Right ventricle myocardium inferior (tissue), 1 donor: ENCODE measurements at places on chromosomes 12 and 14. TPM values are rescaled to one million over a fixed set of nuclear protein-coding genes. Genes with fewer than 3 reads are reported as not detected.

The ETFBKMT gene
- total RNA-seq, result 6.4 TPM

DNA sequence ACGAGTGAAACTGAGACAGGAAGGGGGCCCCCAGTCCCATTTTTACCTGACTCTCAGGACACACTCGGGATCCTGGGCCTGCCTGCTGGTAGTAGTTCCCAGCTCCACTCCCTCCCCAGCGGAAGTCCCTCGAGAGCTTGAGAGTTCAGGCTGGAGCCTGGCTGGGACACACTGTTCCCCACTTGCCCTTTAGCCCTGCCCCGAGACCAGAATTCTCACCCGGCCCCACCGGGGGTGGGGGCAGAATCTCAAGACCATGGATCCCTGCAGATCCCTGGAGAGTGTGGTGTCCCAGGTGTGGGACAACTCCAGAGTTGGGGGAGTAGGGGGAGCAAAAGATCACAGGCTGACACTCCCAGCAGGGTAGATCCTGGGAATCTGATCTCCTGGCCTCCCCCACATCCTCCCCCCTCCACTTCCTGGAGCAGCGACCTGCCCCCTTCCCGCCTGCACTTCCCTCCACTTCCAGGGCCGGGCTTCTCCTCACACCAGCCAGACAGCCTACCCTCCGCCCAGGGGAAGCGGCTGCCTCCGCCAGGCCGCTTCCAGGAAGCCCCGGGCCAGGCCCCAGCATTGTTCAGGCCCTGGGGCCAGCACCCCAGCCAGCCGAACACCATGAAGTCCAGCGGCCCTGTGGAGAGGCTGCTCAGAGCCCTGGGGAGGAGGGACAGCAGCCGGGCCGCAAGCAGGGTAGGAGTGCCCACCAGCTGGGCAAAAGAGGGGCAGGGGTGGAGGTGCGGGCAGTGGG, at the start of gene TNS2:
Gene TNS2, plus strand, starts transcription at position 495 of the 748 bp plus-strand sequence. Its CDS starts 121 bp downstream, at position 616.
- DNase-seq, result peak; percentile 90

DNA sequence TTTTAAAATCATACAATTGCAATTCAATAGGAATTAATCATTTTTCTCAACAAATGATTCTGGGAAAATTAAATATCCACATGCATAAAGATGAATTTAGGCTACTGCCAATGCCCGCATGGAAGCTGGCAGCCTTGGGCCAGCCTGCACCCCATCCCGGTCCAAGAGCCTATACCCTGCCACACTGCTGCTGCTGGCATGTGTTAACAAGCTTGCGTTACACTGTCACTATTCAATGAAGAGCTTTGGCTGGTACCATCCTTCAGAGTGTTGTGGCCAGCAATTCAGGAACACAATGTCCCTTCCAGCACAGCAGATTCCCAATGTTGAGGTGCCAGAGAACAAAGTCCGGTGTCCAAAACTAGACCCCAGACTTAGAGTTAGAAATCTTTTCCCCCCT, 13.6 kb upstream of the TAS2R14 start:
- DNase-seq, result peak; percentile 56

- no peak for DNase-seq
Measured at GRCh38 chr14:64196814-64197411, 97.3 kb downstream of the ESR2 start.

DNA sequence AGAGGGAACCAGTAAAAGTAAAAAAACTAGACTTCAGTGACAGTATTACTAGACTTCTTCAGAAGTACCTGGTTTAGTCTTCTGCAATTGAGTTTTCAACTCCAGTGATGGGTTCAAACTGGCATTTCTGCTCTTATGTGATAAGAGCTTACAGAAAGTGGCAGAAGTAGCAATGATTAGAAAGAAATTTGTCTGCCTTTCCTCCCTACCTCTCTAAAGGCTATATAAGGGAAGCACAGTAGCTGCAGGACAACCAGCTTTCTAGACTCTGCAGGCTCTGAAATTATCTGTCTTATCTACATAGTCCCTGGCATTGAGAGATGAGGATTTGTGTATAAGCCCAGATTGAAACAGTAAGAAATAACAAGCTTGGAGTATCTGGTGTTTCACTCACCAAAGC, 107.5 kb downstream of the DAAM1 start:
- DNase-seq, result no peak

GRCh38 chr14:100898465-100898864, 5.1 kb downstream of the RTL1 start:
- no peak for DNase-seq

GRCh38 chr12:94469522-94469921, 9.9 kb upstream of the CEP83 start:
- DNase-seq, result no peak

The DPPA3 gene
- total RNA-seq, result not detected

GRCh38 chr12:86241600-86241999, 14.6 kb downstream of the MGAT4C start:
- DNase-seq, result no peak

The SYT1 gene
- total RNA-seq, result 0.24 TPM

DNA sequence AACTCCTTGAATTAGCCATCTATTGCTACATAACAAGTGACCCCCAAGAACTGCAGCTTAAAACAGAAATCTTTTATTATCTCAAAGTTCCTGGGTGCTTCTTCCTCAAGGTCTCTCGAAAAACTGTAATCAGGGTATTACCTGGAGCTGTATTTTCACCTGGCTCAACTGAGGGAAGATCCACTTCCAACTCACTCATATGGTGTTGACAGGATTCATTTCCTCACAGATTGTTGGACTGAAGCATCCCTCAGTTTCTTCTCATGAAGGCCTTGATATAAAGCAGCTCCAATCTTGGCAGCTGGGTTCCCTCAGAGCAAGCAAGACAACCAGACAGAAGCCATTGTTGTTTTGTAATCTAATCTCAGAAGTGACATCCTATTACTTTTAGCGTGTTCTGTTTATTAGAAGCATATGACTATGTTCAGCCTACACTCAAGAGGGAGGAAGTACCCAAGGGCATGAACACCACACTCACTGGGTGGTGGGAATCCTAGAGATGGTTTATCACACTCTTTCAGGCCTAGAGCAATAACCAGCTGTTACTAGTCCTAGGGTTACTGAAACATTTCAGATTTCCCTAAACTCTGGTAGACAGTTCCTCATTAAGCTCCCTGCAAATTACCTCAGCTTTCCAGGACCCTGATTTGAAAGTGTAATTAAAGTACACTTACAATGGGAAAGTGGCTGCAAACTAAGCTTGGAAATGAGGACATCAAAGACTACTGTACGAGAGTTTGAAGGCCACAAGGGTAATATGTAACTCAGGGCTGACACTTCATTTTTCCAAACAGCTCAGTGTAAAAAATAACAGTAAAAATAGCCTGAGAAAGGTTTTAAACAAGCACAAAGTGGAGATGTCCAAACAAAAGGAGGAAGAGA, 222.2 kb downstream of the SEC23A start:
- DNase-seq, result no peak

The TAS2R9 gene
- total RNA-seq, result not detected

- DNase-seq, result no peak
Measured at GRCh38 chr12:50201987-50202521, 34.9 kb upstream of the CERS5 start.

GRCh38 chr12:88723219-88723618, 142.9 kb upstream of the KITLG start:
- DNase-seq, result no peak

The SOCS4 gene
- total RNA-seq, result 14.0 TPM

GRCh38 chr12:105846331-105846730, 292.4 kb downstream of the NUAK1 start:
- no peak for DNase-seq

GRCh38 chr12:106135075-106135474, 3.7 kb downstream of the NUAK1 start:
- DNase-seq, result no peak

The SYNDIG1L gene
- total RNA-seq, result not detected

DNA sequence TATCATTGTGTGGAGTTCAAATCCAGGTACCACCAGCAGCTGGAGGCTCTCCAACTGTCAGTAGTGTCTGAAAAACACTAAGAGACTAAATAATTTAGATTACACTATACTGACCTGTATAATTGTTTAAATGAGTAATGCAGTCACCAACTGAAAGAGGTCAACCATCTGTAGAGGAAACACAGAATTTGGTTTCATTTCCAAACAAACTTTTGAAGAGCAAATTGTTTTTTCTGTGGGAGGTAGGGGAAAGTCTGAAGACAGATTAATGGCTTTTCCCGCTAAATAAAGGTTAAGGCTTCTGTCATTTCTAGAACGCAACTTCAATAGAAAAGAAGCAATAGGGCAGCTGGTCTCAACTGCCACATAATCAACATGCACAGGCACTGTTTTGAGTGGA, 462.6 kb downstream of the PRKD1 start:
- no peak for DNase-seq

The IL26 gene
- not detected for total RNA-seq

- no peak for DNase-seq
Measured at GRCh38 chr12:111270239-111270638, 98.7 kb downstream of the PHETA1 start.

GRCh38 chr12:54201001-54201794, 12.4 kb upstream of the SMUG1 start:
- DNase-seq, result no peak

The LALBA gene
- not detected for total RNA-seq

DNA sequence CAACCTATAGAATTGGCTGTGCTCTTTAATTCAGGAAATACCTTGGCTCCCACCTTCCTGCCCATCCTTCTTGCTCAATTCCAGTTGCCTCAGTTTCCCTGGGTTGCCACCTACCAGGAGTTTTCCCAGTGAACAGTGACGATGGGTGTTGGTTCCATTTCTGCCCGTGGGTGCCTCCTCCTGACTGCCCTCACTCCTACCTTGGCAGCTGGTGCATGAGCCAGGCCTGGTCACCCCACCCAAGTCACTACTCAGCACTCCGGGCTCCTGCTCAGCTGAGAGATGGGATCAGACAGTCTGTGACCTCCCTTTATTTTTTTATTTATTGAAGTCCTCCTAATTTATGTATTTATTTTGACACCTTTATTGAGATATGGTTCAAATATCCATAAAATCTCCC, 31.0 kb upstream of the PTGR2 start:
- DNase-seq, result no peak

The RESF1 gene
- total RNA-seq, result 21.7 TPM

The LAG3 gene
- total RNA-seq, result 0.24 TPM

GRCh38 chr14:85934123-85934885, 404.4 kb downstream of the FLRT2 start:
- peak; percentile 62 for DNase-seq

DNA sequence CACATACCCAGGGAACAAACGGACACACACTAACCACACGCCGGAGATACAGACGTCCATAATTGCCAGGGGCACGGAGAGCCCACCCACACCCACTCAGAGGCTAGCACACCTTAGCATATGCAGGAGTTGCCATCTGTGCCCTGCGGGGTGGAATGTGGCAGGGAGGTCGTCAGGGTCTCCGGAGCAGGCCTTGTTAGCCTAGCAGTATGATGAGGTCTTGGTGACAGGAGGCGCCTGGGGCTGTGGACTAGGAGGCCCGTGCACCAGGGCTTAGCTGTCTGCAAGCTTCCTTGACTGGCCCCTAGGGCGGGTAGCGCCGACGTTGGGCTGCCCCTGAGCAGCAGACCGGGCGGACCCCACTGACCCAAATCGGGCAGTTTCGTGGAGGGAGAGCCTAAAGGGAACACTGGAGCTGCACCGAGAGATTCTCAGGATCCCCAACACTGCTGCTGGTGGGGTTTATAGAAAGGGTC, 10.0 kb downstream of the STAC3 start:
- DNase-seq, result no peak

The PTPRB gene
- total RNA-seq, result 38.1 TPM

The SLC25A47 gene
- not detected for total RNA-seq

GRCh38 chr12:95318071-95318545, 100.5 kb downstream of the VEZT start:
- DNase-seq, result no peak

DNA sequence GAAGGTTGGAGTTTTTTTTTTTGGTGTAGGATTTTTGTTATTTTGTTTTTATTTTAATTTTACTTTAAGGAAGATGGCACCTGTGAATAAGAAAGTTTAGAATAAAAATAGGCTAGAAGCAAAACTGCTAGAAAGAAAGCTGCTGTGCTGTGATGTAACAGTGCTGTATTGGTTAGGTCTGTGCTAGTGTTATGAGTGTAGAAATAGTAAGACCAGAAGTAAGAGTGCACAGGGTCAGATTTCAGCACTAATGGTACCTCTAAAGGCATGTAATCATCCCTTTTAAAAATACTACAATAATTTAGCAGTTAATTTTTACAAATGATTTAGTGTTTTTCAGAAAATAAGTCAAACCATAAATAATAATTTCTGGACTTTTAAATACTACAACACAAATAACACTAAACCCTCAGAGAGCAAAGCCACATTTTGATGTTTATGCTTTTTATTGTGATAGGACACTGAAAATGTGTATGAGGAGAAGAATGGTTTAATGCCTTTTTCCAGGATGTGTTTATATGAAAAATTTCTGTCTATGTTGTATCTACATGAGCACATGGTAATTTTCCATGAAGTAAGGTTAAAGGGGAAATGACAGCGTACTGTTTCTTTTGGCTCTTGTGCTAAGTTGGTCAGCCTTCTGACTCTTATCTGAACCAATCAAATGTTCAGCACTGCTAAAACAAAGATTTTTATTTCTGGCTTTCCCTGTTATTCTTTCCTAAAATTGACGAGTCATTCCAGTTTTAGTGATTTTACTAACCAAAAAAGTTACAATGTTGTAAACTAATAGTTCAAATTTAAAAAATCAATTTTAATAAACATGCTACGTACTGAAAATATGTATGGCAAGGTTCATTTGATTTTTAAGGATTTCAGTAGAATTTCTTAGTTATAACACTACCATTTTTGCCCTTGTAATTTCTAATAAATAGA, 96.1 kb downstream of the PPHLN1 start:
- DNase-seq, result no peak

The RGS6 gene
- total RNA-seq, result 23.3 TPM

The IFNG gene
- not detected for total RNA-seq

The VEZT gene
- 51.5 TPM for total RNA-seq

The KERA gene
- total RNA-seq, result not detected

DNA sequence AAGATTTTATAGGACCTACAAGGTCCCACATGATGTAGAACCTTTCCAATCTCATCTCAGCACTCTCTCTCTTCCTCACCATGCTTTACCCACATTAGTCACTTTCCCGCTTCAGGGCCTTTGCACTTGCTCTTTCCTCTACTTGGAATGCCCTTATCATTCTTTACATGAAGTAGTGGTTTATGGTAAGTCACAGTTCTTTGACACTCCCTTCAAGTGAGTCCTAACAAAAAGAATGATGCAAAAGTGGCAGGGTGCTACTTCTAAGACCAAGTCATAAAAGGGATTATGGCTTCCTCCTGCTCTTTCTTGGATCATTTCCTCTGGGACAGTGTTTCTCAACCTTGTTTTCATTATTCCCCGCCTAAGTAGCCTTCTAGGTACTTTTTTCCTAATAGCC, 13.1 kb downstream of the TMBIM4 start:
- no peak for DNase-seq

The PXN gene
- total RNA-seq, result 63.7 TPM

The PLA2G1B gene
- not detected for total RNA-seq

The KRT78 gene
- not detected for total RNA-seq

GRCh38 chr12:51082561-51083125, 753 bp downstream of the CSRNP2 start:
- DNase-seq, result no peak

DNA sequence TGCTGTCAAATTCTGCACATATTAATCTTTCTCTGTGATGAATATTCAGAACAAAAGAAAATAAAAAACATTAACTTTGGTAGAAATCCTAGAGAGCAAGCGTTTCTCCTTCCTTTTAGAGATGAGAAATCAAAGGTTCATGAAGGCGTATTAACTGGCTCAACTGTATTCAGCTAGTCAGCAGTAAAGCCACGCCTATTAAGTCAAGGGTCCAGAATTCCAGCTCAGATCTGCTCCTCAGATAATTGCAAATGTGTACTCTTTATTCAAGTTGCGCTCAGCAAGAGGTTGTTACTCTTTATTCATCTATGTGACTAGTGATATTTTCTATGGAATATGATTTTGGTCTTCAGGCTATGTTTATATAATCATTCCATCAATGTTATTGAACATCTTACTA, 13.1 kb upstream of the POC1B start:
- no peak for DNase-seq

The PLCZ1 gene
- total RNA-seq, result not detected
